ENCODE measurements at places on chromosomes 12 and 14.

- DNase-seq: no peak
These were observed 47.7 kb downstream of the DAAM1 start for GRCh38 chr14:59236195-59236594.

- peak; percentile 67 for DNase-seq
These were observed 17.8 kb upstream of the HDAC7 start for GRCh38 chr12:47837190-47838171.

GRCh38 chr12:89817501-89818226 is 109.0 kb upstream of the ATP2B1 start:
- no peak for DNase-seq

DNA sequence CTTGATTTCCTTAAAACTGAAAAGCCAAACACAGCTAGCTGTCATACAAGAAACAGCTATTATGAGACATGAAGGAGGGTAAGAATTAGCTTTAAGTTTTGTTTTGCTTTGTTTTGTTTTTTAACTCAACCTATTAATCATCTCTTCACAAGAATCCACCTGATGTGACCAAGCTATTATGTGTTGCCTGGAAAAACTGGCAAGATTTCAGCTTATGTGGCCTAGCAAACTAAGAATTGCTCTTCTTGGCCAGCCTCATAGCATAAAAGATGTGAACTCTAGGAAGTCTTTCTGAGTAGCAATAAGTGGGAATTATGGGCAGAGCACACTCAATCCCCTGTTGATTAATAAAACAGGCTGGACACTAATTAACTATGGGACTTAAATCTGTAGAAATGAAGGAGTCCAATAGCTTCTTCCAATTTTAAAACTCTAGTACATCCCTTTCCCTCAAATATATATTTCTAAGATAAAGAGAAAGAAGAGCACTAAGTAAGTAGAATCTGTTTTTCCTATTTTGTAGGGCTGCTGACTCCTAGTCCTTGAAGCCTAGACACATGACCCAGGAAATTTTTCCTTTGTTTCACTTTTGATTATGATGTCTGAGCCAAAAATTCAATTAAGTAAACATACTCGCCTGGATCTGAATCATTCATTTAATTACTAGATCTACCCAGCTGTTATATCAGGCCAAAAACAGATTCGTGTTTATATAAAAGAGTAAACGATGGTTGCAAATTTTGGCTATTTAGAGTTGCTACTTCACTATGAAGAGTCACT is 75.7 kb downstream of the GTF2A1 start:
- no peak for DNase-seq

DNA sequence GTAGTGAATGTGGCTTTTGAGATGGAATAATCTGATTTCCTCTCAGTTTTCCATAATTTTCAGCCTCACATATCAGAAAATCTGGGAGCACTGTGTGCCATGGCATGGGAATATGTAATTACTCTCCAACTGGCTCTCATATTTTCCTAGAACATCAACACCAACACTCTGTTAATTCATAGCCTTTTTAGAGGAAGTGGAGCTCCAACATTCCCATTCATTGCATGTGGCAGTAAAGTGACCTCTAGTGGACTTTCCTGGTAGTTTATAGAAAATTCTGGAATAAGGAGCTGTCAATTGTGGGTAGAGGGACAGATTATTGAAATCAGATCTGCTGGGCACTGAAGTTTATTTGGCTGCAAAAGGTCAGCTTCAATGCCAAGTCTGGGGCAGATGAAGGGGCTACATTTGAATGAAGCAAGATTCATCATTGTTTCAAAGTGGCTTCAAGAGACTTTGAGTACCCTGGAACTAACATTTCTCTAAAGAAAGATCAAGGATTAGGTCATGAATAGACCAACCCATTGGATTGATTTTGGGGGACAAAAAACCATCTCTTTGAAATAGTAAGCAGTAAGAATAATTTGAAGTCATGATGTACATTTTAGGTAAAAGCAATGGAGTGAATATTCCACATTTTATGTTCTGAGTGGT is 23.6 kb upstream of the USP44 start:
- no peak for DNase-seq

DNA sequence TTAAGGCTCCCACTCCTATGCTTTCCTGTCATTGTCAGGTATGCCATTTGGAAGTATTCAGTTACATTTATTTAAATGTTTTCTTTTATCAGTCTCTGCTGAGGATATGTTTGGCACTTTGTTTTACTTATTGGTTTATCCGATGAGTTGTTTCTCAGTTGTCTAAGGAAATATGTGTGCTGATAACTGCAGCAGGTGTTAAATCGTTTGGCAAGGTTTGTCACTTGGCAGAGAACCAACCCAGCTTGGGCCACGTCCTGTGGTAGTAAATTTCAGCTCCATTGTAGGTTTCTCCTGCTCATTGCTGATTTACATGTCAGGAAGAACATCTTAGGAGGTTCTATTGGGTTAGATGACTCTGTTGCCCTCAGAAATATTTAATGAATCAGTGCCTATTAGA is 22.0 kb upstream of the MGST1 start:
- DNase-seq: no peak

- no peak for DNase-seq
These were observed 687 bp downstream of the IFFO1 start for GRCh38 chr12:6555018-6555691.

- no peak for DNase-seq
These were observed 1.4 kb downstream of the ARHGDIB start for GRCh38 chr12:14959916-14960496.

GRCh38 chr14:100654814-100655740 is 67.9 kb upstream of the BEGAIN start:
- DNase-seq: peak; percentile 40

DNA sequence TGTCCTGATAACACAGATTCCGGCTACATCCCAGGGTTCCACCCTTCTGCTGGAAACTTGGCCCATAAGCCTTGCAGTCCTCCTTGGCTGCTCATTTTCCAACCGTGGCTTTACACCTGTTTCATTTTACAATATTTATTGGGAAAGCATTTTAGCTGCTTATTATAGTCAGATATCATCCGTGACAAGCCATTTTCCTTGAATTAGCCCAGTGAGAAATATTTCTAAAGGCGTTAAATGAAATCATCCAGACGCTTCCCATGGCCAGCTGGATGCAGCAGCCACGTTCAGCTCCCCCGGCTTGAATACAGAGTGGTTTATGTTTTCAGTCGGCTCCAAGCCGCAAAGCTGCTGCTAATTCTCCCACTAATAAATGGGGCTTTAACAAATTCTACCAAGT is 245.0 kb upstream of the PELI2 start:
- DNase-seq: no peak

DNA sequence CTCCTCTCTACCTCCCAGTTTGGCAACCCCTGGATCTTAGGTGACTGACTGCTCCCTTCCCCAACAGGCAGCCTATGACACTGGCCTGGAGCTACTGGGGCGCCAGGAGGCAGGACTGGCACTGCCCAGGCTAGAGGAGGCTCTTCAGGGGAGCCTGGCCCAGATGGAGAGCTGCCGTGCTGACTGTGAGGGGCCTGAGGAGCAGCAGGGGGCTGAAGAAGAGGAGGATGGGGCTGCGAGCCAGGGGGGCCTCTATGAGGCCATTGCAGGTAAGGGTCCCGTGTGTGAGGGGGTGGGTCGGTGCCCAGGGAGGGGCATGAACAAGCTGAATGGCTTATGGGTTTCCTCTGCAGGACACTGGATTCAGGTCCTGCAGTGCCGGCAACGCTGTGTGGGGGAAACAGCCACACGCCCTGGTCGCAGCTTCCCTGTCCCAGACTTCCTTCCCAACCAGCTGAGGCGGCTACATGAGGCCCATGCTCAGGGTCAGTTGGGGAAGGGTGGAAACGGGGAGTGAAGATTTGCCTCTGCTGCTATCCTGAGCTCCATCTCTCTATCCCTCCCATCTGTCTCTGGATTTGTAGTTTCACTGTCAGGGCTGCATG is 2.2 kb downstream of the P3H3 start:
- no peak for DNase-seq

DNA sequence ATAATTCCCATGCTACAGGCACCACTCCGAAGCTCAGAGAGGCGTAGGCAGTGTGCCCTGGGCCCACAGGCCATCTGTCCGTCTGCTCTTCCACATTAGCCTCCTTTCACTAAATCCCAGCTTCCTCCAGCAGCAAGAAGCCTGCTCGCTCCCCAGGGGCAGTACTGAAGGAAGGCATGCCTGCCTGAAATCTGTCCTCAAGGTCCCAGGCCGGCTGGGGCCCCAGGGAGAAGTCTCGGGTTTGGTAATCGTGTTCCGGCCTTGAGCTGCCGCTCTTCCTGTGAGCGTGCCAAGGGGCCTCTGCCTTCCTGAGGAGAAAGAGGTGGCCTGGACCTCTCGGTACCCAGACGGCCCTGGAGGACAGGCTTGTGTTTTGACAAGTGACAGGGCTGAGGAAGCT is 15.2 kb upstream of the DLK1 start:
- DNase-seq: no peak

DNA sequence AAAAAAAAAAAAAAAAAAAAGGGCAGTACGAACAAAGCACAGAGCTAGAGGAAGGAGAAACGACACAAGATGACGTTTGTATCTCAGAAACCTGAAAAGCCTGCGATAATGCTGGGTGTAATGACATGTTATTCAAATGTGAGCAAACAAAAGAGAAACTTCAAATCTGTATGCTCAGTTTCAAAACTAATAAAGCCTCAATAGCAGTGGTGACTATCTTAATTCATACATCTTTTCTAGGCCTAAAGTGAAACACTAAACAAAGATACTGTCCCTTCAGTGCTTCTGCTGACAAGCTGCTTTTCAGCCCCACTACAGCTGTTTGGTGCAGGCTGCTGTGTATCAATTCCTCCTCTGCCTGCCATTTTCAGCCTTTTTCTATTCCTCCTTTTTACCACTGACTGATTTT is 15.8 kb downstream of the ITPR2 start:
- DNase-seq: no peak

DNA sequence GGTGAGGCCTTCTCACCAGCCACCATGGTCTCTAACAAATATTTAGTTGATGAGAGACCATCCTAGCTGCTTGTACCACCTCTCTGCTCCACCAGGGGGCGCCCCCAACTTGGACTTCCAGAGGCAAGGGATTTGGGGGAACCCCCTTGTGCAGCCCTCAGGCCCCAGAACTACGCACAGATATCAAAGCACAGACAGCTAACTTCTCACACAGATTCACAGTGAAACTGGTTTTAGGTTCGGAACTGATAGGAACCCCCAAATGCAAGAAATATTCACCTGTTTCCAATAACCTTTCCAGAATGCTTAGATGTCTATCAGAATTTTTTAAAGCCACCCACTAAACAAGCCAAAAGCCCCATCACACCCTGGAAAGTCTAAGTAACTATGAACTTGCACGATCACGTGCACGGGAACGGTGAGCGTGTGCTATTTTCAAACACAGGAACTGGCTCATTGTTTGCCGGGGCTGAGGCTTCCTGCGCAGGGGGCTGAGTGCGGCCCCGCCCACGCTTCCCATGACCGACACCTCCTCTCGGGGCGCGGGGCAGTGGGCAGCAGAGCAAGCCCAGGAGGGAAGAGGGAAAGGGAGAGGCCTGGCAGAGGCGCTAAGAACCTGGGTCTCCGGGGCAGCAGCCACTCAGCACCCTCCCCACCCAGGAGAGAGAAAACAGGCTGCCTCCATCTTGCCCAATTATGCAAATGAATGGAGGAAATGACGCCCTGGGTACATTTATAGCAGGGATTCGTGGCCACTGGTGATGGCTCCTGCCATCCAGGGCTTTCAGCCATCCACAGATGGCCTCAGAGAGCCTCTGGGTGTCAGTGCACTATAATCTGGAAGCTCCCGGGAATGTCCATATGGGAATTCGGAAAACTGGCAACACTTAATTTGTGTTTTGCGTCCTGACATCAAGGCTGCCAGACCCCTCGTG is 79.4 kb upstream of the GPR68 start:
- peak; percentile 96 for DNase-seq

DNA sequence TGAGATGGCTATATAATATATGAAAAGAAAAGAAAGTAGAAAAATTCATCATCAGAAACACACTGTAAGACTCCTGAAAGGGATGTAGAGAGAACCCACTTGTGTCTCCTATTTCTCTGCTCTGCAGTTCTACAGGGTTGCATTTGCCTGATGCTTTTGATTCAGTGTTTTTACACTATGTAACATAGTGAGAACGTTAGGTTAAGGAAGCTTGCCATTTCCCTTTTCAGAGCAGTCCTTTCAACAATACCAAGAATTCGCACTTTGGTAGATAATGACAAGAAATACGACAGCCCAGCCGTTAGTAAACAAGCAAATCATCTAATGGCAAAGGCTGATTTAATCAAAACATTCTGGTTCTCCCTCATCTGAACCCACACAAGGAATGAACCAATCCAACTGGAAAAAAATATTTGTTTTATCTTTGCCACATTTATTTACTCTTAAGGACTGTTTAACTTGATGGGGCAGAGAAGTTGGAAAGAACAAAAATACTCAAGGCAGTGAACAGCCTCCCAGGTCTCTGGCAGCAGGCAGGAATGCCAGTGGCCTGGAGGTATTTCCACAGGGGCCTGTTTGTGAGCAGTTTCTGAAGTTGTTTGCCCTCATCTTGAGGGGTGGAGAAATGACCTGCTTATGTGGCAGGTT is 30.8 kb upstream of the SOCS2 start:
- DNase-seq: no peak

DNA sequence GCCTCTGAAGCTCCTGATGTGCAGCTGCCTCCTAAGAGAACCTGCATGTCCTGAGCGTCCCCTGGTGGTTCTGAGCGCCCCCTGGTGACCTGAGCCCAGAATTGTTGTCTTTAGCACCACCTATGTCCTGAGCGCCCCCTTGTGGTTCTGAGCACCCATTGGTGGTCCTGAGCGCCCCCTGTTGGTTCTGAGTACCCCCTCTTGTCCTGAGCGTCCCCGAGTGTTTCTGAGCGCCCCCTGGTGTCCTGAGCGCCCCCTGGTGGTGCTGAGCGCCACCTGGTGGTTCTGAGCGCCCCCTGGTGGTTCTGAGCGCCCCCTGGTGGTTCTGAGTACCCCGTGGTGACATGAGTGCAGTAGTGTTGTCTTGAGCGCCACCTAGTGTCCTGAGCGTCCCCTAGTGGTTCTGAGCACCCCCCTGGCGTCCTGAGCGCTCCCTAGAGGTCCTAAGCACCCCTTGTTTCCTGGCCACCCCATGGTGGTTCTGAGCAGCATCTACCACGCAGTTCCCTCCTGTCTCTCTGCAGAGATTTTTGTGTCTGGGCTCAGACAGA is 782.5 kb downstream of the TMEM121 start:
- DNase-seq: peak; percentile 78

GRCh38 chr14:93950948-93951634 is 23.9 kb downstream of the FAM181A start:
- DNase-seq: no peak

- DNase-seq: no peak
These were observed 48.6 kb upstream of the GTF2A1 start for GRCh38 chr14:81269100-81269978.

GRCh38 chr12:115569345-115570068 is 708.0 kb downstream of the MED13L start:
- DNase-seq: no peak

GRCh38 chr12:106020736-106021135 is 118.0 kb downstream of the NUAK1 start:
- no peak for DNase-seq

GRCh38 chr12:51886021-51886710 is 1.7 kb upstream of the ANKRD33 start:
- no peak for DNase-seq

GRCh38 chr14:37623426-37623951 is 28.1 kb downstream of the TTC6 start:
- no peak for DNase-seq

- no peak for DNase-seq
These were observed 20.4 kb upstream of the FBXO33 start for GRCh38 chr14:39452680-39453079.
